NCI-H460 (cell line): ENCODE measurements at places on chromosomes 4 and X.

- DNase-seq, result no peak
Measured at GRCh38 chr4:81152839-81153713, 61.9 kb downstream of the PRKG2 start.

- DNase-seq, result no peak
Measured at GRCh38 chrX:68440940-68441339, 7.6 kb upstream of the OPHN1 start.

GRCh38 chr4:127217586-127218229, 415.0 kb upstream of the INTU start:
- DNase-seq, result no peak

DNA sequence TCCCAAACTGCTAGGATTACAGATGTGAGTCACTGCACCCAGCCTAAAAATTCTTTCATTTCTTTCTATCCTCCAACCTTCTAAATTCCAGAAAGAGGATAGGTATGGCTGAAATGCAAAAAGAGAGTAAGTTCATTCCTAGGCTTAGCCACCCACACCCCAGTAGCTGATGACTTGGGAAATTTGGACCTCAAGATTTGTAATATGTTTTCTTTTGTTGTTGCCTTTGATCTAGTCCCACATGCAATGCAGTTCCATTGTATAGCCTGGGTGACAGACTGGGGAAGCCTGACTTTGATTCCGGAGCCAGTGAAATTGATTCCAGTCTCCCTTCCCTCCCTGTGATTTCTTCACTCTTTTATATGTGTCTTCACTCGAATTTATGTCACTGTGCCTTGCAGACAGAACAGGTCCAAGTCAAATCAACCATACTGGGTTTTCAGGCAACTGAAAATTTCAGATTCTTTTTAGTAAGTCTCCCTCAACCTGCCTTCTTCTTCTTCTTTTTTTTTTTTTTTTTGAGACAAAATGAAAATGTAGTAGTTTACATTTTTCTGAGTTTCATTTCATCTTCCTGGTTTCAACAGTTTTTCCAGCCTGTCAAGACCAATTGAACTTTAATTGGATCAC, 176.2 kb upstream of the RBPJ start:
- DNase-seq, result no peak

- DNase-seq, result no peak
Measured at GRCh38 chr4:79935274-79935673, 137.8 kb downstream of the ANTXR2 start.

DNA sequence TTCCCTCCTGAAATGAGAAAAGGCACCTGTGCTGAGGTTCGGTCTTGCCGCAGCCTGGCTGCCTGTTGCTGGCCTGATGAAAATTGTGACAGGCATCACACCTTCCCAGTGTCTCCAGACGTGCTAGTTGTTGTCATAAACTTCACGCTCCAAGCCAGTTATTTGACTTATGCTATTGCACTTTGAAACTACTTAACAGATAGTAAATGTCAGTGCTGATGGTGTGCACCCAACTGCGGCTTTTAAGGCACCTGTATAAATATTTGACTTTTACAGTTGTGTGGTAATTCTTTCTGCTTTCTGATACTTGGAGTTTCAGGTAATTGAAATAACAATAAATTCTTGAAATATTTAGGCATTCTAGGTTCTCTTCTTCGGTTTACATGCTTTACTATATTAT, 1.8 kb downstream of the WWC2 start:
- peak; percentile 17 for DNase-seq

DNA sequence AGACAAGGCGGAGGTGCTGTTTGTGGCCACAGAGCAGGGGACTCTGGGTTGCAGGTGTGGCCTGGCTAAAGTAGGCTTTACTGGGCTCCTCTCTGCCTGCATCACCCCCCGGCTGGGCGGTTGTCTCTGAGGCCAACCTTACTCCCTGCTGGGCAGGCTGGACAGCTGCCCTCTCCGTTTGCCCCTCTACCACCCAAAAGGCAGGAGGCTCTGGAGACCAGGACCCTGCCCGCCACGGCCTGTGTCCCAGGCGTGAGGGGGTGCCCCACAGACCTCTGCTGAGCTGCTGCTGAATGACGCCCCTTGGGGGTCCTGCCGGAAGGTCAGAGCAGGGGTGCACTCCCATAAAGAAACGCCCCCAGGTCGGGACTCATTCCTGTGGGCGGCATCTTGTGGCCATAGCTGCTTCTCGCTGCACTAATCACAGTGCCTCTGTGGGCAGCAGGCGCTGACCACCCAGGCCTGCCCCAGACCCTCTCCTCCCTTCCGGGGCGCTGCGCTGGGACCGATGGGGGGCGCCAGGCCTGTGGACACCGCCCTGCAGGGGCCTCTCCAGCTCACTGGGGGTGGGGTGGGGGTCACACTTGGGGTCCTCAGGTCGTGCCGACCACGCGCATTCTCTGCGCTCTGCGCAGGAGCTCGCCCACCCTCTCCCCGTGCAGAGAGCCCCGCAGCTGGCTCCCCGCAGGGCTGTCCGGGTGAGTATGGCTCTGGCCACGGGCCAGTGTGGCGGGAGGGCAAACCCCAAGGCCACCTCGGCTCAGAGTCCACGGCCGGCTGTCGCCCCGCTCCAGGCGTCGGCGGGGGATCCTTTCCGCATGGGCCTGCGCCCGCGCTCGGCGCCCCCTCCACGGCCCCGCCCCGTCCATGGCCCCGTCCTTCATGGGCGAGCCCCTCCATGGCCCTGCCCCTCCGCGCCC, 920 bp downstream of the HTT-AS start:
- no peak for DNase-seq

GRCh38 chr4:21655031-21655430, 293.5 kb downstream of the KCNIP4 start:
- no peak for DNase-seq

GRCh38 chr4:74260036-74260435, 48.2 kb upstream of the EPGN start:
- DNase-seq, result no peak

- no peak for DNase-seq
Measured at GRCh38 chr4:63211375-63211774, 1197.9 kb downstream of the TECRL start.

DNA sequence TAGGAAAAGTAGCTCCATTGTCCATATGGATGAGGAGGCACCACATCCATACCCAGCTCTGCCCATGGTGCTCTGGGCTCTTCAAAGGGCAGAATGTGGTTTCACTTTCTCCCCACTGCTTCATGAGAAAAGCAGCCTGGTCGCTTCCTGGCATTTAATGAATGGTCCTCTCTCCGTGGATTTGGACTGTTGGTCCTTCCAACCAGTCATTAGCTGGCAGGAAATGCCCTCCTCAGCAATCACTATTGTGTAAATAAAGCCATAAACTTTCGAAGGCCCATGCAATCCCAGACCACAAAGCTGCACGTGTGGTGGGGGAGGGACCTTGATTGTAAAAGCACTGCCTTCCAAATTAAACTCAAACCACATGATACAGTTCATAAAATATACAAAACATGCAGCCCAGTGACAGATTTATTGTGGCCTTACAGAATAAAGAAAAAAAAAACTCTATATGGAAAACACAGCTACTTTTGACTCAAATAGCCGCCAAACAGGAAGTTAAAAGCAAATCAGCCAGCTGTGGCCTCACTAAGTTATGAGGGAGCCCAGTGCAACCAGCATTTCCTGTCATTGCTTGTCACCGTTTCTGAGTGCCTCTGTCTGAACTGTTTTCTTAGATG, 8.1 kb downstream of the MBNL3 start:
- no peak for DNase-seq

DNA sequence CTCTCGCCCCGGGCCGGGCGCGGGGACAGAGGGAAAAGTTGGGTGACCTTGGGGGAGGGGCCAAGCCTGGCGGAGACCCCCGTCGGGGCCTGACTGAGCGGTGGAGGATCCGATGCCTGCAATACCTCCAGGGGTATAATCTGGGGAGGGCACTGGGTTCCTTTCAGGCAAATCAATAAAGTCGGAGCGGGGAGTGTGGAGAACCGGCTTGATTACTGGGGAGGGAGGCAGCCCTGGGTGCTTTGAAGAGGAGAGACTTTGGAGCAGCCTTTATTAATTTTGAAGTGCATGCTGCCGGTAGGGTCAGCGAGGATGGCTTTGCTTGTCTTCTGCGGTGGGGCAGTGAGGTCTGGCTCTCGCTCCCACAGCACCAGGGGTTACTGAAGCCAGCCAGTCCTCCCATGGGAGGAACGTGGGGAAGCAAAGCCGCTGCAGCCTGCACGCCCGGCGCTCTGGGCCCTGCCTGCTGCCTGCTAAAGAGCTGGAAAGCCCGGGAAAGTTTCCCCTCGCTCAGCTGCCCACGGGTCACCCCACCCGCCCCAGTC, 403 bp upstream of the LGI2 start:
- no peak for DNase-seq

DNA sequence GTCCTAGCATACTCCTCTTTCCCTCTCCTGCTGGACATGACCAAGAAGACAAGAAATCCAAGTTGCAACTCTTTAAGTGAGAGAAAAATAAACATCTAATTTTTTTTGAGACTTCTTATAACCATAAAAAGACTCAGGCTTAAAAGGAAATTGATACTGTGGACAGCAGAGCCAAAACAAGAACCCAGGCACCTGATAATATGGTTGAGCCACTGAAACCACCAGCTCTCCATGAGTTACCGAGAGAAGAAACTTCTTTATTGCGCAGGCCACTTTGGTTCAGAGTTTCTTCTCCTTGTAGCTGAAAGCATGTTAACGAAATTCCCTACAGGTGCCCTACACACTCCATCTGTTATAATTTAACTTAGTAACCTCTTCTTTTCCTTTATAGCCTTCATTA, 11.3 kb upstream of the SPCS3 start:
- DNase-seq, result no peak

- no peak for DNase-seq
Measured at GRCh38 chrX:30657196-30658161, 4.3 kb downstream of the GK start.

GRCh38 chrX:94850811-94851210, 1176.8 kb downstream of the FAM133A start:
- DNase-seq, result no peak

- DNase-seq, result no peak
Measured at GRCh38 chr4:56787380-56787779, 34.1 kb downstream of the SPINK2 start.

GRCh38 chr4:8708401-8709021, 115.9 kb downstream of the CPZ start:
- no peak for DNase-seq

- no peak for DNase-seq
Measured at GRCh38 chr4:5884796-5885195, 8.1 kb downstream of the CRMP1 start.

- no peak for DNase-seq
Measured at GRCh38 chr4:90080116-90080515, 47.1 kb upstream of the CCSER1 start.

DNA sequence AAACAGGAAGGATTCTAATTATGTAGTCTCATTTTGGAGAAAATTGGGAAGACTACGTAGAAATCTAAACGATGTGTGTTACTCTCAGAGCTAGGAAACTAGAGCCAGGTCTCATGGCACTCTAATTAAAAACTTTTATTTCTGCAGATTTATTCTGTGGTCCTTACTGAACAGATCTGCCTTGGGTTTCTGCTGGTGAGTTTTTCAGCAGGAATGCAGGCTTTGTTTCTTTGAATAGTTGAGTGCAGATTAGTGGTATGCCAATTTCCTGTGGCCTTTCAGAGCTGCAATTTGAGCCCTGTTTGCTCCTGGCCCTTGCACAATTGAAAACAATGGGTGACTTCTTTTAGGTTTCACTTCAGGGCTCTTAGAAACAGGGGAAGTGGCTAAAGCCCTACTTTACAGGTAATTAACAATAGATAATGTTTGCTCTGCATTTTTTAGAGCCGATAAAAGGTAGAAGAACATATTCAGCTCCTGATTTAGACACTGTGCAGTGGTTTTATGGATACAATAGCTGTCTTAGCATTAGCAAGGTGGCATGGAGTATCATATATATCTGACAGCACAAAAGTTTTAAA, 21.8 kb downstream of the SPRY1 start:
- no peak for DNase-seq

DNA sequence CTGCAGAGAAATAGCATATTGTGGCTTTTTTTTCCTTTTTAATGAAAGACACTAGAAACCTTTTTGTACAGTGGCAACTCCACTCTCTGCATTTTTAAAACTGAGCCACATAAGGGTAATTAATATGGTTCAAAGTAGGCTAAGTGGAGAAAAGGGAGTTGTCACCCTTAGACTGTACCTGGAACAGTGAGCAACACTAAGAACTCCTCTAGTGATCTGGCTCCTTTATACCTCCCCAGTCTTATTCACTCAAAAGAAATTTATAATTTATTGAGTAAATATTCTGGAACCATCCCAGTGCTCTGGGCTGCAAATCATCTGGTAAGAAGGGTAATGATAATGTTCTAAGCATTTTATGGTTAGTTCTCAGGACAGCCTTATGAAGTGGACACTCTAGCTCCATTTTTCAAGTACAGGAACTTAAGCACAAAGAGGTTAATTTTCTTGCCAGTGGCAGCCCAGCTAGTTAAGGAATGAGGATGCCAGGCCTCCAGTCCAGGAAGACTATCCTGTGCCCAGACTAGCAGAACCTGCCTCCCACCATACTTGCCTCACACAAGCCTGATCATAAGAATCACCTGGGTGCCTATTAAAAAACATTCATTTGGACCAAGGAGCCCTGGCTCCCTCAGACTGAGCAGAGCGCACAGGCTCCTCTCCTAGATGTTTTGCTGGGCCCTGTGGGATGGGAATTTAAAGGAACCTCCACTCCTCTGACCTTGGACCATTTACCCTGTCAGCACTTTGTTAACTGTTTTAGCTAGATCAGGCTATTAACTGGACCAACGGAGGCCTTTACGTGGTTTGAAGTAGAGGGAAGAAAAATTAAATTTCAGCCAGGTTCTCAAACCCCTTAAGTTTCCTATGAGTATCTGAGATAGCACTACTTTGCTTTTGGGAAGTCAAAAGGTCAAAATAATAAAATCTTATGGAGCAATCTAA, 102.6 kb downstream of the PDE5A start:
- no peak for DNase-seq
